Activated T-cell treated with anti-CD3 and anti-CD28 coated beads for 1 hour (primary cell): ENCODE measurements at places on chromosomes 1 and 21.

DNA sequence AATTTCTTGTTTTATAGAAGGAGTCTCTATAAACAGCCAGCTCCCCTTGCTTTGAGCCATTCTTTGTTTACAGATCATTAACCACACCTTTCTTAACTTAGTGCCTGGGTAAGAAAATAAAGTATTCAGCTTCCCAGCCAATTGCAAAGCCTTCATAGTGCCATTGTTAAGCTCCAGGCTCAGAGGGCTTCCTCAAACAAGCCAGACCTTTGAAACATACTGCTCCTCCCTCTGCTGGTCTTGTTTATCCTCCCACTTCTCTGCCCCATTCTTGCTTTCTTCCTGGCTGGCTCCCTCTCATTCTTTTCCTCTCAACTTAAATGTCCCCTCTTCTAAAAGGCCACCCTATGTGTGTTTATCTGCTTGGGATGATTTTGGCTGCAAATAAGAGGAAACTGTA, 319.4 kb upstream of the ST6GALNAC5 start:
- no peak for DNase-seq

DNA sequence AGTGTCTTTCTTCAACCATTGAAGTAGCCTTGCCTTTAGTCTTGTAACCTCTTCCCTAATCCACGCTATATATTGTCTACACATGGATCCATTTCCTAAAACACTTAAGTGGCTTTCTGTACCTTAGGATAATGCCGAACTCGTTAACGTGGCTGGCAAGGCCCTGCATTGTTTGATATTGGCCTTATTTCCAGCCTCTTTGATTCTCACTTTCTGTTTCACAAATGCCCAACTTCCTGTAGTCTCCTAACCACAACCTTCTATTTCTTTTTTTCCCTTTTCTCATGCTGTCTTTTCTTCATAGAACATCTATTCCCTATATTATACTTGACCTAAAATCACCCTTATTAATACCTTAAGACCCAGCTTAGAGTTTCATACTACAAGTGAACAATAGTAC, 536.0 kb downstream of the LMO4 start:
- no peak for DNase-seq

DNA sequence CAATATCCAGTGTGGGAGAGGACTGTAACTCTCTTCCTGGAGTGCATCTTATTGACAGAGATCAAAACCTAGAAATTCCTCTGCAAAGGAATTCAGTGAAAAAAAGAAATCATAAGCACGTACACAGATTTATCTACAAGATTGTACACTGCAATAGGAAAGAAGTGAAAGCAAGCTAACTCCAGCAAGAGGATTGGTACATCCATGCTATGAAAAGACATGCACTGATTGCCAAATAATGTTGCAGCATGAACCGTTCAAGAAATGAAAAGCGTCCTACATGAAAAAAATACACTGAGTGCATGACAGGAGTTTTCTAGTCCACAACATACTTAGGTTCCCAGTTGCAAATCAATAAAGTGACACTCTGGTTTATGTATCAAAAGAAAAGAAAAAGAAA, 1.9 kb upstream of the MGST3 start:
- DNase-seq = no peak

GRCh38 chr1:8667869-8668594, 149.4 kb downstream of the RERE start:
- DNase-seq = no peak

DNA sequence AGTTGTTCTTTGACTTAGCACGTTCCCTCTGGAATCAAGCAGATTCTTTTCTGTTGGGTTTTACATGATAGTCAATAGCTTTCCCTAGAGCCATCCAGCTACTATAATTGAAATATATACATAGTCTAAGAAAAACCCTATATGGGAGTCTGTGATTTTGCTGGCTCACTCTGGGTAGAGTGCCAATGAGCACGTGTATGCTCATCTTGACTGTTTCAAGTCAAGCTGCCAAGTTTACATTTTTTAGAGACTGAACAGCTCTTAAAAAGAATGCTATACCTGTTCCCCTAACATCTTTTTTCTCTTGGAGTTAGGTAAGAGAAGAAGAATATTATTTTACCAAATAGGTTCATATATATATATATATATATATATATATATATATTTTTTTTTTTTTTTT, 182.8 kb upstream of the NRIP1 start:
- DNase-seq = no peak

DNA sequence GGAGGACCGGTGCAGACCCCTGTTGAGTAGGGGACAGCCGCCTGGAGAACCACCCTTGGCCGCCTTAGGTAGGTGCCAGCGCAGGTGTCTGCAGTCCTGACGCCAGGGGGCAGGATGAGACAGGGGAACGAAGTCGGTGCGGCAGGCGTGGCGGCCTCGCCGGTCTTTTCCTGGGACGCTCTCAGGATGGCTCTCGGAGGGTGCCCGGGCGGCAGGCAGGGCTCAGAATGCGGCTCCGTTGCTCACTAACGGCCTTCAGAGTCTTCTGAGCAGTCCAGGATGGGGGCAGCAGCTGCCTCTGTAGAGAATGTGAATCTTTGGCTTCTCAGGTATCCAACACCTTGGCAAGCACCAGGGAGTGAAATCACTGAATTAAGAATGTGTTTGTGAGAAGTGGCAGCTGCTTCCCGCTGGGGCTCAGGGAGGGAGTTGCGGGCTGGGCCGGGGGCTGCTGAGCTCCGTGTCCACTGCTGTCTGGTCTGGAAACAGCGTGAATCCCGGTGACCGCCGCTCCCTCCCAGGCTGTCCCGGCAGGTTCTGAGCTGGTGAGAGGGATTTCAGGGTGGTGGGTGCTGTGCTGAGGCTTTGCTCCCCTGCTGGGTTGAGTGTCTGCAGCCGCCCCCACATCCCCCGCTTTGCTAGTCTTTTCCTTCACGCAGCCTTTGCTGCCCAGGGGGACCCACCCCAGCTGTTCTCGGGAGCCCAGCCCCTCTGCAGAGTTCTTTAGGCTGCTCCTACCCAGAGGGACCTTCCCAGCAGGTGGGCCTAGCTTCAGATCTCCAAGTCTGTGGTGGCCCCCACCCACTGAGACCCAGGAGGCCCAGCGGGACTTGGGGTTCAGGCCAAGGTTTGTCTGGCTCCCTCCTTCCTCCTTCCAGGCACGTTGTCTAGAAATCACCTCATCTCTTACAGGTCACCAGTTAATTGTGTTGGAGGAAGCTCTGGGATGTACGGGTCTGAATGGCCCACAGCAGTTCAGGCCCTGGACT, 11.1 kb upstream of the C1orf174 start:
- DNase-seq = peak; percentile 77
